ENCODE measurements at places on chromosomes 2 and 18. TPM values are rescaled to one million over a fixed set of nuclear protein-coding genes. Genes with fewer than 3 reads are reported as not detected.

TMEM185B gene
- total RNA-seq, result 39.1 TPM

INO80B gene
- total RNA-seq, result 17.2 TPM

HAUS1 gene
- total RNA-seq, result 83.5 TPM

TRIM43 gene
- not detected for total RNA-seq

TMEM178A gene
- 1.9 TPM for total RNA-seq

ESPNL gene
- 0.53 TPM for total RNA-seq

FN1 gene
- 8,511 TPM for total RNA-seq

MERTK gene
- total RNA-seq, result 10.3 TPM
